HT-29 (cell line): ENCODE measurements at places on chromosomes 13 and 19. TPM values are rescaled to one million over a fixed set of nuclear protein-coding genes. Genes with fewer than 3 reads are reported as not detected.

Gene CYP4F11
- total RNA-seq, result 0.29 and 0.58 TPM in 2 replicates

Gene SLC7A10
- not detected in 2 replicates for total RNA-seq

Gene LHFPL6
- not detected in 2 replicates for total RNA-seq

GRCh38 chr13:29934531-29935308 lies 84.3 kb upstream of the UBL3 start:
- DNase-seq, result no peak

- no peak for DNase-seq
Observed at GRCh38 chr19:48607359-48607755, 815 bp downstream of the SPACA4 start.

GRCh38 chr19:5480427-5480836 lies 25.2 kb downstream of the ZNRF4 start:
- peak; percentile 27 for DNase-seq
